Hematopoietic multipotent progenitor cell treated with erythropoietin and hydrocortisone succinate and interleukin-3 and kit ligand, for 17 days (in vitro differentiated cells): ENCODE measurements at places on chromosomes 2 and 18.

DNA sequence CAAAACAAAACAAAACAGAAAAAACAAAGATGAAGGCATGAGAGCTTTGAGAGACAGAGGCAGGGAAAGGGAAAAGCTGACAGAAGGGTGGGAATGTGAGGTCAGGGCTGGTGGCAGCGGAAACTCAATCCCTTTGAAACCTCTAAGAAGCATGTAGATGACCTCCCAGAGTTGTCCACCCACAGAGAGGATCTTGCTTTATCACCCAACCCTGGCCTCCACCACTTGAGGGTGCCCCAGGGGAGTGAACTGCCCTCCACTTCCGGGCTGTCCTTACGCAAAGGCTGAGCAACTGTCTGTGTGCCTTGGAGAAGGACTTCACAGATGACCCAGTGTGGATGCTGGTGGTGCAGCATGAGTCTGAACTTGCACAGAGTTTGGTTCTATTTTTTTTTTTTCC, 26.7 kb downstream of the PDCL3 start:
- no peak for DNase-seq

GRCh38 chr2:62118160-62118559, 77.8 kb upstream of the B3GNT2 start:
- DNase-seq = no peak

DNA sequence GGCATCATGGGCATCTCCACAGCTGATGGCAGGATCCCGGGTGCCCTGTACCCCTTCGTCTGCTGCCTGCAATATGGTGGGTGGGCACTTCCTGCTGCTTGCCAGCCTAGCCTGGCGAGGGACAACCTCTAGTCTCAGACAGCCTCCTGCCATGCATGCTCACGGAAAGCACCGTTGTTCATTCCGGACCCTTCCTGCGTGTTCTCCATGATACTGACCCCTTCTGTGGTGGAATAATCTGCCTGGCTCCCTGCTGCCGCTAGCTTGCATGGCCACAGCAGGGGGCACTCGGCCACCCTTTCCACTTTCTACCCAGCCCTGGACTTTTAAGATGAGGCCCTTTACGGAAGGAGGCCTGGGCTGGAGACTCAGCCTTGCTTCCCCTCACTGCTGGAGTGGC, 12.0 kb downstream of the PCARE start:
- DNase-seq = no peak

- DNase-seq = no peak
Observed at GRCh38 chr18:45760462-45761036, 36.6 kb downstream of the SLC14A1 start.
